ENCODE measurements at places on chromosomes 6 and 20. TPM values are rescaled to one million over a fixed set of nuclear protein-coding genes. Genes with fewer than 3 reads are reported as not detected.

KHDC1 gene
- 3.6 TPM for polyA plus RNA-seq

PTK6 gene
- 0.29 TPM for polyA plus RNA-seq

- DNase-seq: peak; percentile 100
Measured at GRCh38 chr20:50438986-50439407, 71.2 kb upstream of the PTPN1 start.

GRCh38 chr6:3843379-3844096 lies 5.6 kb upstream of the FAM50B start:
- DNase-seq: no peak

- no peak for DNase-seq
Measured at GRCh38 chr6:122694602-122695001, 84.4 kb downstream of the PKIB start.

GRCh38 chr6:133608620-133609019 lies 280.3 kb upstream of the TCF21 start:
- DNase-seq: no peak

KCNQ5 gene
- polyA plus RNA-seq: 4.0 TPM

GRCh38 chr6:43575105-43575771 lies 600 bp downstream of the XPO5 start:
- DNase-seq: no peak

ADGRF4 gene
- polyA plus RNA-seq: 9.4 TPM

GRCh38 chr20:41167118-41167470 lies 29.8 kb downstream of the PLCG1 start:
- DNase-seq: no peak

DNA sequence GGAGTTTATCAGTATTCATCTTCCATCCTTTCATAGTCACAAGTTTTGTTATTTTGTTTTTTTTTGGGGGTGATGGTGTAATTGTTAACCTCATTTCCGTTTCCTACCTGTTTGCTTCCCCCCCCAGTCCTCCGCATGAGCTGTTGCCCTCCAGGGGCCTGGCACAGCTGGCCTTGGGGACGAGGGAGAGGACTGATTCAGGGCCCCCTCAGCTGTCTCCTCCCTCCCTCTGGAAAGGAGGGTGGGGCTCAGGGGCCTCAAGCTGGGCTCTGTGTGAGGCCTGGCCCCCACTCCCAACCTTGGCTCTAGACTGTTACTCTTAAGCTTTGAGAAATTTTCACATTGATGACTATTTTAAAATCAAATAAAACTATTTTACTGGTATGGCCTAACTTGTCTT lies 4.0 kb downstream of the LRRC73 start:
- DNase-seq: no peak

SPEF1 gene
- 0.08 TPM for polyA plus RNA-seq

DNA sequence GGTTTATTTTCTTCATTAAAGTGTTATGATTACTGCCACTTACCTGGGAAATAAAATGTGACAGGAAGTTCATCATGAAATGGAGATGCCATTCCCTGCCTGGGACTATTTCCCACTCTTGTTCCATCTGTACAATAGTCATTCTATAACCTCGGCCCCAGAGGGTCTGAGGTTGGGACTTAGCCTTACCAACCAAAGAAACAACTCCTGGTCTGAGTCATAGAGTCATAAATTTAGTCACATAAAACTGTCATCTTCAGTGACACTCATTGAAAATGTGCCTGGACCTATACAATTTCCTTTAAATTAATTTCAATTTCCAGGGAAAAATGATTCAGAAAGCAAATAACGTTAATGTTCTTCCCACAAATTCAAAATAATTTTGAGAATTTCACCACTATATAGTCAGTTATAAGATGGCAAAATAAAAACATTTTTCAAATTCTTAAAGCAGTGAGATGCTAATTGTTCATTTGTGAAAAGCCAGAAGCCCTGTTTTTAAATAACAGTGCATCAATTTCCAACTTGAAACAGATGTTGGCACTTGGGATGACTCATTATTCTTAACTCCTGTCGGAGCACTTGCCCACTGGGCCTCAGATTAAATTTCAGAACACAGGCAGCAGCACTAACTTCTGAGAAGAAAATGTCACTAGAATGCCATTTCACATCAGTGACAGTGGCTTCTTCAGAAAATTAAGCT lies 201.2 kb upstream of the SMLR1 start:
- DNase-seq: no peak

SLC22A1 gene
- 0.08 TPM for polyA plus RNA-seq

- DNase-seq: peak; percentile 54
Measured at GRCh38 chr6:44898296-44898930, 429.7 kb upstream of the RUNX2 start.

DNA sequence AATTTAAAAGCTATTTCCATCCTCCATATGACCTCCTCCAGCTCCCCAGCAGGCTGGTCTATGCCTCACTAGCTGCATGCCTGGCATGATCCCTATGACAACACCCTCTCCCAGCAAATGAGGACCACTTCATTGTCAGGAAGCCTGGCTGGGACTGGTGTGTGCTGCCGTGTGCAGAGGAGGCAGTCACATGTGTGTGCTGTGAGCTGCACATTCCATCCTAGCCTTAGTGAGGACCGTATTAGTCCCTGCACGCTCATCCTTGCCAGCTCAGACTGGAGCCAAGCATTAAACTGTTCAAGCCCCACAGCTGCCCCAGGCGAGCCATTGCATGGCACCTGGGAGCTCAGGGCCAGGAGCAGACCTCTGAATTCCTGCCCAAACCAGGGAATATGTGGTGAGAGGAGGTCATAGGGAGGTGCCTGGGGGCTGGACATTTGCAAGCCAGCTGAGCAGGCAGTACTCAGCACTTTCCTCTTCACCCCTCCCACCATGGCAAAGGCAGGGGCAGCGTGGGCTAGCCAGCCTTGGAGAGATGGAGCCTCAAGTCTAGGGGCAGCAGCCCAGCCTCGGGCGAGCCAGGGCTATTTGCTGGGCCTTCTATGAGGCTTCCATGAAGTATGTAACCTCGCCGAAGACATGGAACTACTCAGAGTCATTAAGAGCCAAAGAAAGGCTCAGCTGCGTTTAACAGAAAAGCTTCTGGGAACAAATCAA lies 8.7 kb upstream of the CCN5 start:
- peak; percentile 37 for DNase-seq

DNA sequence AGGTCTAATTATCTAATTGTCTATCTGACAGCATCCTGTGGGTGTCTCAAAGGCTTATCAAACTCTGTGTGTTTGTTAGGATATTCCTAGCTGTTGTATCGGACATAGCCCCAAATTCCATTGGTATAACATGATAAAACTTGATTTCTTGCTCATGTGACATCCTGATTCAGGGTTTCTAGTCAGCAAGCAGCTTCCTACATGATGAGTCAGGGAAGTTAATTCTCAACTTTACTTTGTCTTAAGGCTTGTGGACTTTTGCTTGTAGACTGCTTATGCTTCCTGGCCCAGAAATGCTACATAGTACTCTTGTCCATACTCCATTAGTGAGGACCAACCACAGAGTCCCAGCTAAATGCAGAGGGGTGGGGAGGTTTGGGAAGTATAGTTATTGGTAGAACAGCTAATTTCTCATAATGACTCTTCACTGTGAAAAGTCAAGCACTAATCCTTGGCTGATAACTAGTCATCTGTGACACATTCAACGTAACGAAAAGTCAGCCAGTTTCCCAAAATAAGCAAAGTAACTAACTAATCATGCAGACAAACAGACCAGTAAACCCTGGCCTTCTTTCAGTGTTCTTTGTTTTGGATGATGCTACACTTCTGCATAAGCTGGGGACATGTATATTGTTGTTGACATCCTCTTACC lies 25.8 kb downstream of the NKAIN2 start:
- DNase-seq: peak; percentile 89

GRCh38 chr6:57021086-57021720 lies 25.3 kb upstream of the KIAA1586 start:
- DNase-seq: peak; percentile 30

TP53TG5 gene
- polyA plus RNA-seq: not detected

GRCh38 chr6:167683028-167683862 lies 143.5 kb upstream of the AFDN start:
- DNase-seq: peak; percentile 84

SPATA2 gene
- polyA plus RNA-seq: 5.6 TPM

GRCh38 chr6:75224303-75224926 lies 18.6 kb upstream of the COL12A1 start:
- no peak for DNase-seq

HDGFL1 gene
- not detected for polyA plus RNA-seq

HLA-DRB1 gene
- 0.37 TPM for polyA plus RNA-seq

- no peak for DNase-seq
Measured at GRCh38 chr20:57667924-57668782, 41.7 kb downstream of the PMEPA1 start.

B4GALT5 gene
- 24.0 TPM for polyA plus RNA-seq

GRCh38 chr6:42778122-42778521 lies 3.7 kb upstream of the BICRAL start:
- DNase-seq: no peak

CCN6 gene
- 20.3 TPM for polyA plus RNA-seq

DNA sequence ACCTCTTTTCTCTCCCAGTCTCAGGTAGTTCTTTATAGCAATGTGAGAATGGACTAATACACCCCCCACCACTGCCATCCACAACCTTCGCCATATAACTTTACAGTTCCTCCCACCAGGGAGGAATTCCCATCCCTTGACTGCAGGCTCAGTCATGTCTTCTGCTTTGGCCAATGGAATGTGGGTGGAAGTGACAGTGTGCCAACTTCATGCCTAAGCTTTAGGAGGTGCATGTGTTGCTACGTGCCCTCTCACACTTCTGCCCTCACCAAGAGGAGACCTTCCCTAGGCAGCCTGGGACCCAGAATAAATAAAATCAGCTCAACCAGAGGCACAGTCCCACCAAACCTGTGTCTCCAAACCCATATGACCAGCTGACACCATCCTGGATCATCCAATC lies 33.0 kb upstream of the LRRN4 start:
- peak; percentile 68 for DNase-seq

GLP1R gene
- not detected for polyA plus RNA-seq

CAGE1 gene
- polyA plus RNA-seq: 0.01 TPM

LY6G5C gene
- polyA plus RNA-seq: 1.00 TPM

TCF21 gene
- not detected for polyA plus RNA-seq

GRCh38 chr20:51396365-51396909 lies 146.1 kb downstream of the NFATC2 start:
- no peak for DNase-seq

GRCh38 chr6:103908898-103909297 lies 950.8 kb downstream of the HACE1 start:
- no peak for DNase-seq

DNA sequence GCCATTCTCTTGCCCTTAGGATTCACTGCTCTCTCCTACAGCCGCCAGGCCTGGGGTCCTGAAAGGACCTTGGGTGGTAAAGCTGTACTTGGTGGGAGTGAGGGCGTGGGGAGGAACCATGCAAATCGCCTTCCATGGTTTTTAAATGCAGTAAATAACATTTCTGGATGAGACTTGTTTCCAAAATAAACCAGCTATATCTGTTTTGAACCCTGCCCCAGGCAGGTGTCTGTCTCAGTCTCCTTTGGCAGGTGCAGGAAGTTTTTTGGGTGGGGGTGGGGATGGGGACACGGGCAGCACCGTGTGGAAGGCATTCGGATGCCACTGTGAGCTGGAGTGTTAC lies 14.3 kb downstream of the ITPA start:
- no peak for DNase-seq

NCOA6 gene
- 12.0 TPM for polyA plus RNA-seq

GRCh38 chr6:146893690-146894089 lies 294.9 kb downstream of the ADGB start:
- DNase-seq: no peak

EGFL8 gene
- polyA plus RNA-seq: 2.0 TPM

- no peak for DNase-seq
Measured at GRCh38 chr6:104519566-104519965, 340.2 kb downstream of the HACE1 start.

GRCh38 chr6:52210227-52210626 lies 24.1 kb downstream of the IL17A start:
- no peak for DNase-seq

GRCh38 chr6:97040355-97040860 lies 115.9 kb downstream of the KLHL32 start:
- no peak for DNase-seq

- no peak for DNase-seq
Measured at GRCh38 chr6:47839645-47840044, 57.8 kb downstream of the OPN5 start.

DNA sequence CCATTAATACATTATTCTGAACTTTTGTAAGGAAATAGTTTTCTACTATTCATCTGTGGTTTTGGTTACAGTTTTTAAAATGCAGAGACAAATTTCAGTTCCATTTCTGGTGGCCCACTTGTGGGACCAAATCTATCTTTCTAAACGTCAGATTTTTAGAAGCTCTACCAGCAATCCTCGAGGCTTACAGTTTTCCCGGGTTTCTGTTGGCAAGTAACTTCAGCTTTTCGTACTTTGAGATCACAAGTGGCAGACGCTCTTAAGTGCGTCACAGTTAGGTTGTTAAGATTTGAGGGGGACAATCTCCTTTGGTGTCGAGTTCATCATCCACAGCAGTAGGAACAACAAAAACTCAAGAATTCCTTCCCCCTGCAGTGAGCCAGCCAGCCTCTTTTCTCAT lies 60.0 kb downstream of the JARID2 start:
- no peak for DNase-seq

DNA sequence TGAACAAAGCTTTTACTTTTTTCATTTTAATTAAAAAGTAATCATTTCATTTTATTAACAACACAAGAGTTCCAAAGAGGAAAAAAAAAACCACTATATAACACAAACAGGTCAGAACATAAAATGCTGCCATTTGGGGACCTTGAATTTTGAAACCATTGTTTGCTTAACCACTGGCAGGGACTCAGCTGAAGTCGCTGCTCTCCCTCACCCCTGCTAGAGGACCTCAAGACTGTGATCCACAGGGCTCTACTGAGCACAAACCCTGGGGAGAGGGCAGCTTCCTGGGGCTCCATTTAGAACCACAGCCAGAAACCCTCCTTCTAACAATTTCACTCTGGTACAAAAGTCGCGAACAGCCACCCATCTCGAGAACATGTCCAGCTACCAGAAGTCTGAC lies 28.8 kb downstream of the NCOA5 start:
- DNase-seq: no peak

DNA sequence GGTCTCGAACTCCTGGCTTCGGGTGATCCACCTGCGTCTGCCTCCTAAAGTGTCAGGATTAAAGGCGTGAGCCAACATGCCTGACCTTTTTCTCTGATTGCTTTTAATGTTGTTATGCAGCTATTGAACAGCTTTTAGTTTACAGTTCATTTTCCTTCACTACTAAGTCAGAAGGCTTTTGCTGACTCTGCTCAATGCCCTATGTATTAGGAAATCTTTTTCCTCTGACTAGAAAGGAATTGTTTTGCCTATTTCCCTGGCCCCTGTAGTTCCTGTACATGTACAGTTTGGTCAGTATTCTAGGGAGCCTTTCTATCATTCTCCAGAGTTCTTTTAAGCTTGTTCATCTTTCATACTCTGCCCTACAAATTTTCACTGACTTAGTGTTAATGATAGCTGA lies 280.2 kb downstream of the CDKAL1 start:
- no peak for DNase-seq

DNA sequence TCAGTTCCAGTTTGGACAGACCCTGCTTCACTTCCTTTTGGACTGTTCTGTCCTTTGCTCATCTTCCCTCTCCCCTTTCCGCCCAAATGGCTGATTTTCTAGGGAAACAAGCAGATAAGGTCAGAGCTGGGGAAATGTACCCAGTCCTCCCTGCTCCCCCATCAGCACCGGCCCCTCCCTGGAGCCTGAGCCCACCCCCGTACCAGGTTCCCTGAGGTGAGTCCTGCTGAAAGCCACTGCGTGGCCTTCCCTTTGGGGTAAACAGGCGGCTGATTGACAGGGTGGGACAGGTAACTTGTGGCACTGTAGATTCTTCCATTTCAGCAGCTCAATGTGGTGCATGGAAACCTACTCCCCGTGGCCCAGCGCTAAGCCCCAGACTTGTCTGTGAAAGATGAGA lies 70.5 kb downstream of the NPEPL1 start:
- DNase-seq: no peak
